CD4-positive, alpha-beta T cell treated with Interleukin-17A for 1 hour (primary cell): ENCODE measurements at places on chromosomes 4 and X.

- DNase-seq = no peak
These were observed at the start of gene IL1RAPL1 for GRCh38 chrX:28586981-28587551. Gene IL1RAPL1, plus strand, starts transcription at chrX:28587446.

GRCh38 chrX:105882581-105883275, 60.4 kb downstream of the NRK start:
- no peak for DNase-seq

DNA sequence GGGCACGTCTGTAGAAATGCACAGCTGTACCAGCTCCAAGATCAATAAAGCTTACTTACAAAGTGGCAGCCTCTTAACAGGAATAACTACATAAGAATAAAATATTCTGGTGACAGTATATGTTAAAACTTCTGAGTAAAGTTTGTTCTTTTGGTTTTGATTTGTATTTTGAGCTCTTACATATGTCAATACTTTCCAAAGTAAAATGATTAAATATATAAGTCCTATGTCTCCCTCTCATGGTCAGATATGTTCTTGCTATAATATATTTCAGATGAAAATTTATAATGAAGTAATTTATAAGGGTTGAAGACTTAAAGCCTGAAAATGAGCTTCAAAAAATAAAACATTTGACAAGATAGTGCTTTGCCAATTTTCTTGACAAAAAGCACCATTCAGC, 254.4 kb downstream of the NPFFR2 start:
- no peak for DNase-seq

- DNase-seq = no peak
These were observed 372.7 kb downstream of the SH2D1A start for GRCh38 chrX:124719060-124719459.

DNA sequence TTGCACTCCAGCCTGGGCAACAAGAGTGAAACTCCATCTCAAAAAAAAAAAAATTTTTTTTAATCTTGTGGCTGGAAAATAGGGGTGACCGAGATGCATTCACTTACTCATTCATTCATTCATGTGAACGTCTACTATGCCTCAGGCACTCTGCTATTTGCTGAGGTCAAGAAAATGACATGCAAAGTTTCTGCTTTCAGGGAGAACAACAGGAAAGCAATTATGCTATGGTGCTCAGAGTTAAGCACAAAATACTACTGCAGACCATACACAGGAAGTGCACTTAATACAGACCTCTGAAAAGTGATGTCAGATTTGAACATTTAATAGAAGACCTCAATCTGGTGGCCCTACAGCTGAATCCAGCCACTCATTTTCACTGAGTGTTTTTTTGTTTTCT, 59.6 kb upstream of the DUSP21 start:
- no peak for DNase-seq

DNA sequence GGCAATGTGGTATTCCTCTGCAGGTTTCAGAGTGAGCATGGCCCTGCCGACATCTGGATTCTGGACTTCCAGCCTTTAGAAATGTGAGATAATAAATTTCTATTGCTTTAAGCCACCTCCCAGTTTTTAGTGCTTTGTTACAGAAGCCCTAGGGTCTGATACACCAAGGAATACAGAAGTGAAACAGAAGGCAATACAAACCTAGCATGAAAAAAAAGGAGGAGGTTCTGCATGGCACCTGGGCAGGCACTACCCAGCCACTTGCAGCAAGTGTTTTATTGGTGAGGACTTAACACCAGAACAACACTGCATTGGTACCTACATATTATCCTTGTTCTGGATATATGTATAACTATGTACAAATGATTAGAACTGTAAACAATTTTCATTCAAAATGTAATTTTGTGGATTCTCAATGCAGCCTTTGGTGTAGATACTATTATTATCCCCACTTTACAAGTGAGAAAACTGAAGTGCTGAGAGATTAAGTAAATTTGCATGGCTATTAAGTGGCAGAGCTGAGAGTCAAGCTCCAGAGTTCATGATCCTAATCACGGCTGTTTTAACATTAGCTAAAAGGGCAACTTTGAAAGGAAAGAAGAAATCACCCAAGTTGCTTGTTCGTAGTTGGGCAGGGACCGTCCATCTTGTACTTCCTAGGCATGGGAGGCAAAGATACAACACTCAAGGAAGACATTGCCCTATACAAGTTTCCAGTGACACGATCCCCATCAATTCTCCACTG, 71.8 kb downstream of the IL21 start:
- no peak for DNase-seq

DNA sequence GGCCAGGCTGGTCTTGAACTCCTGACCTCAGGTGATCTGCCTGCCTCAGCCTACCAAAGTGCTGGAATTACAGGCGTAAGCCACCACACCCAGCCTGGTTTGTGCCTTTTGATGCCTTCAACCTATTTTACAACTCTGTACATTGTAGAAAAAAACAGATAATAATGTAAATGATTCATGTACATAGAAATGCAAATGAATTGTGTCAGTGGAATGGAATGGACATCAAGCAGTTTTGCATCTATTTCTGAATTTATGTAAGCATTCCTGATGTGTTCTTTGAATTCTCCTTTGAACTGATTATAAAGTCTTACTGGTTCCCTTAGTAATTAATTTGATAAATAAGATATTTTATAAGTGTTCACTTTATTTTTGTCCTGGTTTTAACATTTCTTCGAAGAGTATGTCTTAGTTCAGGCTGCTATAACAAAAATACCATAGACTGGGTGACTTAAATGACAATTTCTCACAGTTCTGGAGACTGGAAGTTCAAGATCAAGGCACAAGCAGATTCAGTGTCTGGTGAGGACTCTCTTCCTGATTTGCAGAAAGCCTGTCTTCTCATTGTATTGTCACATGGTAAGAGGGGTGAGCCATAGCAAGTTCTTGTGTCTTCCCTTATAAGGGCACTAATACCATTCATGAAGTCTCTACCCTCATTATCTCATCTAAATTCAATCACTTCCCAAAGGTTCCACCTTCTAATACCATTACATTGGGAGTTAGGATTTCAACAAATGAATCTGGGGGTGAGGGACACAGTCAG, 162.2 kb upstream of the S100G start:
- no peak for DNase-seq

DNA sequence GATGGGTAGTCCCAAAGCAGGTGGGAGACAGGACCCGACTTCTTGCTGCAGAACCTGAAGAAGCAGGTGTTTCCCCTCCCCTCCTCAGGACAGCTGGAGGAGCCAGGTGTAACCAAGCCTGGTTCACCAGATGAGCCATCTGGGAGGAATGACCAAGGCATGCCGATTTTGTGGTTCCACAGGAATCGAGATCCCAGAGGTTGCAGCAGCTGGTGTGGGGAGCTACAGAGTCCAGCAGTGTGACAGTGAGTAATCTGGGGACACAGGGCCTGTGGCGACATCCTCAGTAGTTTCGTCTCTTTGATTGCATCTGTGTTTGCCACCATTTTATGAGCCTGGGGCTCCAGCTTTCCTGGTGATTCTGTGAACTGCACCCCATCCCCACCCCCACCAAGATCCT, 2.6 kb upstream of the NDP start:
- no peak for DNase-seq

- no peak for DNase-seq
These were observed 12.7 kb downstream of the PTPN13 start for GRCh38 chr4:86606809-86607208.
